Karpas-422 (cell line): ENCODE measurements at places on chromosomes 7 and 10.
A peak's percentile ranks its signal among the peaks of the same experiment; 100 is the strongest.

DNA sequence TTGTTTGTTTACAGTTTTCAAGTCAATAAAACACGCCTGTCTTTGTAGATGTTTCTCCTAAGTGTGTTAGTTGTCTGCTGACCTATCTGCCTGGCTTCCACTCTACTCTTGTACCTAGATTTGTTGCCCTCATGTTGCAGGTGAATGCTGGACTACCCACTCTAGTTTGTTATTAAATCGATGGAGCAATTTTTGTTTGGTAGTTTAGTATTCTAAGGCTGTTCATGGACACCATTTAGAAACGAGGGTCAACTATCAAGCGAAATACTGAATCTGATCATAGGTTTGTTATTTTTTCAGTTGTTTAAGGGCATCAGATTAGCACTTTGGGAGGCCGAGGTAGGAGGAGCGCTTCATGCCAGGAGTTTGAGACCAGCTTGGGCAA is 29.1 kb upstream of the MKLN1 start:
- no peaks in the 10 kb centered on the region; the same call in 1 of the 2 replicates for H3K27me3 ChIP-seq
- no peak overlapping the region for H3K27ac ChIP-seq
- H3K4me1 ChIP-seq, result no peaks in the 10 kb centered on the region

- no peaks in the 10 kb centered on the region for H3K36me3 ChIP-seq
- no peak overlapping the region for H3K4me3 ChIP-seq
- H3K27me3 ChIP-seq, result no peaks in the 10 kb centered on the region
- no peaks in the 10 kb centered on the region for H3K4me1 ChIP-seq
- no peak for DNase-seq
- H3K27ac ChIP-seq, result no peak overlapping the region
These were observed 62.6 kb downstream of the EBF3 start for GRCh38 chr10:129901389-129902006.

DNA sequence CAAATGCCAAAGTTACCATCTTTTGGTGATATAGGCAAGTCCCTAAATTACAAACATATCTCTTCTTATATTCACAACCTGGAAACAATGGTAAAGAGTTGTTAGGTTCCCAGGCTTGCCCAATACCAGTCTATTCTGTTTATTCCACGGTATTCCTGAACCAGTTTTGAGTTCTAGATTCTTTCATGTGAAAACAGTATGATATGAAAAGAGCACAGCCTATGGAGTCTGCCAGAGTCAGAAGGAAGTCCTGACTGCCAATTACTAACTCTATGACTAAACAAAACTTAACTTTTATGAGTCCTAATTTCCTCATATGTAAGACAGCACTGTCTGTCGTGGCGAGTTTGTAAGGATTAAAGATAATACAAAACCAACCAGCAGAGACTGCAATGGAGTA is 5.6 kb downstream of the ABI1 start:
- H3K27me3 ChIP-seq, result no peaks in the 10 kb centered on the region
- H3K27ac ChIP-seq, result no peak overlapping the region
- peaks cover 27% of the 10 kb centered on the region for H3K4me1 ChIP-seq
- no peak overlapping the region for H3K4me3 ChIP-seq
- H3K36me3 ChIP-seq, result no peaks in the 10 kb centered on the region
- no peak for DNase-seq

GRCh38 chr10:50221470-50221869 is 29.8 kb downstream of the ASAH2 start:
- no peak overlapping the region for H3K4me3 ChIP-seq
- H3K27me3 ChIP-seq, result no peaks in the 10 kb centered on the region
- no peaks in the 10 kb centered on the region for H3K36me3 ChIP-seq

DNA sequence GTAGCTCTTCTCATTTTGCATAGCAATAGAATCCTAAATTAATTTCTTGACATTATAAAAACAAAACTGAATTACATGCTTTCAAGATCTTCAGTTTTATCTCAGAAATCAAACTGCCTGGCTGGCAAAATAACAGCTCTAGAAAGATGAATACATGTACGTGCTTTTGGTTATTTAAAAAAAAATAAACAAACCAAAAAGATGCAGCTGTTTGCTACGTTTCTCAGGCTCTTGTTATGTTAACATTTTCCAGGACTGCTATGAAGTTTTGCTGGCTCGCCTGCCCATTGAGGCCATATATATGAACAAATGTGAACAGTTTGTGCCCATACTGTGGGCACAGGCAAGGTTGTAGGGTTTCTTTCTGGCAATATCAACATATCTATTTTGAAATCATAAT is 86.6 kb downstream of the ODAD2 start:
- H3K27me3 ChIP-seq, result no peaks in the 10 kb centered on the region
- DNase-seq, result no peak
- no peak overlapping the region for H3K4me3 ChIP-seq
- no peaks in the 10 kb centered on the region for H3K4me1 ChIP-seq
- H3K36me3 ChIP-seq, result no peaks in the 10 kb centered on the region

DNA sequence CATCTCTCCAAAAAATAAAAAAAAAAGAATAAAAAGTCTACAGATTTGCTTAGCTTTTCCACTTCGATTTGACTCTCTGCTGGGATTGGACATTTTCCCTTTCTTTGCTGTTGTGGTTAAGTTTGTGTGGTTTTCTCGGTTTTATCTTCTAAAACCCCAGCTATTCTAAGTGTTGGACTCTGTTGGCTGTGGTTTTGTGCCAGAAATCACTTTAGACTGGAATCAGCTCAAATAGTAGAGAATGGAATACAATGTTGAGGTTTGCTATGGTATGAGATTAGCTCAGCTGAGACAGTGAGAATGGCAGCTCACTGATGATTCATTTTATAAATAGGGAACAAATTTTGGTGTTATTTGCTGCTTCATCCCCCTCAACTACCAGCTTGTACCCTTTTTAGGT is 116.0 kb downstream of the BUB3 start:
- no peak for DNase-seq
- no peak overlapping the region for H3K27ac ChIP-seq
- no peaks in the 10 kb centered on the region for H3K4me1 ChIP-seq
- H3K4me3 ChIP-seq, result no peak overlapping the region
- H3K36me3 ChIP-seq, result no peaks in the 10 kb centered on the region

DNA sequence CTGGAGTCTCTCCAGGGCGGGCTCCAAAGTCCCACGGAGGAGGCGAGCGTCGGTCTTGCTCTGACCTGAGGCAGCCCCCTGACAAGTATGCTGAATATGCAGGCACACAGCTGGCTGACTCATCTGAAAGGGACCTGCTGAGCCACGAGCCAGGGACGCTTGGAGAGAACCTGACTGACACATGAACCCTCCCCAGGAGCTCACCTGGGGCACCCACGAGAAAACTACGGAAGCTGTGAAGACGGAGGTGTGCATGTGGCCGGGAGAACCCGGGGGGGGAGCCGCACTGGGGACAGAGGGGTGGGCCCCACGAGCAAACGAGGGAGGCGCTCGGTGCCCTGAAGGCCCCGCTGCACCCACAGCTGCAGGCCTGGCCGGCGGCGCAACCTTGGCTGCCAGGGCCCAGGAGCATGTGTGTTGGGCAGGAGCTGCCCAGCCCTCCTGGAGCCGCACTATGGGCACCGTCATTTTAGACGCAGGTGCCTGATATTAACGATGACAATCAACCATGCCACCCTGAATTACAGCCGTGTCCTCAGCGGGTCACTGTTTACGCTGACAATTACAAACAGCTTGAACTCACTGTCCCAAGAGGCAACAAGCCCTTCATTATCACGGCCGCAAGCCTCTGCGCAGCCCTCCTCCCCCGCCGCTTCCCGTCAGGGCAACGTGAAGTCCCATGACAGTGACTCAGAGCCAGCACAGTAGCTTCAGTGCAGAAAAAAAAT is 64.7 kb downstream of the DIP2C start:
- peaks cover 9% of the 10 kb centered on the region for H3K4me1 ChIP-seq
- H3K27me3 ChIP-seq, result no peaks in the 10 kb centered on the region
- DNase-seq, result no peak
- H3K36me3 ChIP-seq, result no peaks in the 10 kb centered on the region
- H3K4me3 ChIP-seq, result no peak overlapping the region

DNA sequence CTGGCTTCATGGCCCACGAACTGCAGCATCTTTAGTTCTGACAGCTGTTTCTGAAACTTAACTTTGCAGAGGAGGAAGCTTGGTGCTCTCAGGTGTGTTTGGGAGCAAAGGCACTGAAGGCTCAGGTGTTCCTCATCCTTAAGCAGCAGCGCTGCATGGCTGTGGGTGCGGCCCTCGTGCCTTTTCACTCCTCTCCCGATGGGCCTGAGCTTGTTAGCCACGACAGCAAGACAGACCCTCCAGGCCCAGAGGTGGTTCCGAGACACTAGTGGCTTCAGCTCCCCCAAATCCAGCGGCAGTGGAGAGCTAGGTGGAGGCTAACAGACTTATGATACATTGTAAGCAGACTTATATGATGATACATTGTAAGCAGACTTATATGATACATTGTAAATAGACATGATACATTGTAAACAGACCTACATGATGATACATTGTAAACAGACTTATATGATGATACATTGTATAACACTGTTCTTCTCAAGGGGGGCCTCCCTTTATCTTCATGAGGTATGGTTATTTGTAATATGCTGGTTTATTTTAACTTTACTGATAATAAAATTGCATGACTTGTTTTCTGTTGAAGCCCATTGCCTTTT is 14.1 kb downstream of the PFKP start:
- H3K27me3 ChIP-seq, result no peaks in the 10 kb centered on the region
- no peak overlapping the region for H3K4me3 ChIP-seq
- DNase-seq, result no peak
- H3K4me1 ChIP-seq, result no peaks in the 10 kb centered on the region
- H3K27ac ChIP-seq, result no peak overlapping the region

DNA sequence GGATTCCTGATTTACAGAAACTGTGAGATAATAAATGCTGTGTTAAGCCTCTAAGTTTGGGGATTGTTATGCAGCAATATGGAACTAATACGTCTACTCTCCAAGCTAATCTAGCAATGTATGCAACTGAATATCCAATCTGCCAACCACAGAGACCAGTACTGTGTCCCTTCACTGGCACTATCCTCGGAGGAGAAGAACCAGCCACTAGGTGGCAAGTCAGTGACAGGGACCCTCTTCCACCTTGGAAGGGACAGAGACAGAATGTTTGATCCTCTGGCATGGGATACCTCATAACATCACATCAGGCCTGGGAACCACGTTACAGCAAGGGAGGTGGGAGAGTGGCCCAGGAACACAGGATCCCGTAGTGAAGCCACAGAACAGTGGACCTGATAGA is 96.4 kb downstream of the CREM start:
- H3K27me3 ChIP-seq, result no peaks in the 10 kb centered on the region
- H3K36me3 ChIP-seq, result no peaks in the 10 kb centered on the region
- H3K4me3 ChIP-seq, result no peak overlapping the region

- no peaks in the 10 kb centered on the region for H3K36me3 ChIP-seq
- no peaks in the 10 kb centered on the region for H3K27me3 ChIP-seq
- no peak overlapping the region for H3K27ac ChIP-seq
- DNase-seq, result no peak
- H3K4me1 ChIP-seq, result no peaks in the 10 kb centered on the region
- no peak overlapping the region for H3K4me3 ChIP-seq
These were observed 10.2 kb upstream of the CCDC71L start for GRCh38 chr7:106671160-106671559.

DNA sequence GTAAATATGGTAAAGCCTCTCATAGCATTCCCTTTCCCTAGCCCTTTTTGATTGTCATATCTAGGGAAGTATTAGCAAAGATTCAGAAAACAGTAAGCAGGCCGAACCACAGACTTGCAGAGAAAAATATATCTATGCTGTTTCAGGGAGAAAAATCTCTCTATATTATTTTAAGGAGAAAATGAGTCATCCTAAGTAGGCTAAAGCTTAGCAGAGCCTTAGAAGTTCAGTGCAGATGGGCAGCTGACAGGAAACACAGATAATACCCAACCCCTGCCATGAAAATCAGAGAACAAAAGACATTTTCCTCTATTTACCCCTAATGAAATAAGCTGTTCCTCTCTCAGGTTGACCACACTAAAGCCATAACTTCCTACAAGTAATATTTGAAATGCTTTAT is 16.5 kb downstream of the C1QL3 start:
- no peaks in the 10 kb centered on the region for H3K27me3 ChIP-seq
- no peak overlapping the region for H3K4me3 ChIP-seq
- no peaks in the 10 kb centered on the region; the same call in 1 of the 2 replicates for H3K36me3 ChIP-seq
- no peak for DNase-seq
- no peak overlapping the region for H3K27ac ChIP-seq

DNA sequence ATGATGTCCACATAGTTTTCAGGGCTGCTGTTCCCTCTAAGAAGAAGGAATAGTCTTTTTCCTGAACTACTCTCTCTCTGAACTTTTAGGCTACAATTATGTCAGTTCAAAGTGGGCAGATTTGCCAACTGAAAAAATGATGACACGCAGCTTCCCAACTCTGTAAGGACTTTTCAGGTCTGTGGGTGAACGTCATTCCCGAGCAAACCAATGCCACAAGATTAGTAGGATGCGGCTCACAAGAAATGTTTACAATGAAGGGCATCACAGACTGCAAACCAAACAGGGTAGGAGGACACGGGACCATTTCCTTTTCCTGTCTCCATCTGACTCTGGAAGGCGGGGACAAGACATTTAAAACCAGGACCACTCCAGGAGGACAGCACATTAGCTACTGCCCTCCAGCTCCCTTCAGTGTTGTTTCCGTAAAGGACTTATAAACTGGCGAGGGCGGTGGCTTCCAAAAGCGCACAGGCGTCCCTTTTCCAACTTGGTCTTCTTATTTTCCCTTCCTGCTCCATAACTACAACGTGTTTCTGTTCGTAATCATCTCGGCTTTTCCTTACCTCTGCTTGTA is 539 bp upstream of the MKLN1 start:
- no peak overlapping the region for H3K27ac ChIP-seq
- peaks cover 14% of the 10 kb centered on the region for H3K36me3 ChIP-seq
- H3K4me1 ChIP-seq, result peaks cover 41% of the 10 kb centered on the region
- H3K27me3 ChIP-seq, result no peaks in the 10 kb centered on the region
- DNase-seq, result peak; percentile 49

DNA sequence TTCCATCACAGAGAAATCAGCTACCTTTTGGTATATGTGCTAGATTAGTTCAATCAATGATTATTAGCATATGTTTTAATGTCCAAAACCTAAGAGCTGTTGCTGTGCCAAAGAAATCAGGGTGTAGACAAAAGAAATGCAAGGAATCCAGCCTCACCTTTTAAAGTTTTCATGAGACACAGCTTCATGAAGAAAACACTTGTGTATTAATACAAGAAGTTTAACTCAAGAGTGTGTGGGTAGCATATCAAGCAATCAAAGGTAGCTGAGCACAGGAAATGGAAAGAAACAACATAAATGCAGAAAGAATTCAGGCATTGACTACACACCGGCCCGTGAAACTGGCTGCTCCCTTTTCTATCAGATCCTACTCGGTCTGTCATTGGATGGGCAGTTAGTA is 76.0 kb upstream of the CAV2 start:
- H3K4me3 ChIP-seq, result no peak overlapping the region
- no peaks in the 10 kb centered on the region for H3K27me3 ChIP-seq
- DNase-seq, result no peak
- no peak overlapping the region for H3K27ac ChIP-seq
